ENCODE measurements at places on chromosomes 4 and X.
A peak's percentile ranks its signal among the peaks of the same experiment; 100 is the strongest.

- no peak for DNase-seq
Observed at GRCh38 chr4:141853091-141853764, 216.8 kb downstream of the IL15 start.

GRCh38 chr4:88949605-88950004 lies 107.4 kb downstream of the FAM13A start:
- no peak for DNase-seq

- no peak for DNase-seq
Observed at GRCh38 chrX:134600714-134601113, 57.6 kb downstream of the PLAC1 start.

GRCh38 chrX:19554786-19555185 lies 39.5 kb upstream of the MAP3K15 start:
- DNase-seq, result peak; percentile 54

DNA sequence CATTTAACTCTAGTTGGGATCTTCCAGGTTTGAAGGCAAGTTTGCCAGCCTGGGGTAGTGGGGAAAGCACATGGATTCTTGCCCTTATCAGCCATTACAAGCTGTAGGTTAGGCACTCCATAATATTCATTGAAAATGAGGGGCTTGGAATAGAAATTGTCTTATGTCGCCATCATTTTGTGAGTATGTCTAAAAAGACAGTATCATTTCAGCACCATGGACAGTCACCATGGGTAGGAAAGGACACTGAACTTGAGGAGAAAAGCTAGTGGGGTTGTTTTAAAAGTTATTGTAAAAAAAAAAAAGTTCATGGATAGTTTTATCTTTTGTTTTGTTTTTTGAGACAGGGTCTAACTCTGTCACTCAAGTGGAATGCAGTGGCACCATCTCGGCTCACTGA lies 356.1 kb downstream of the HNRNPD start:
- DNase-seq, result no peak

- no peak for DNase-seq
Observed at GRCh38 chrX:137427426-137427778, 138.5 kb upstream of the ZIC3 start.

GRCh38 chr4:74660866-74661265 lies 133.5 kb downstream of the BTC start:
- no peak for DNase-seq

DNA sequence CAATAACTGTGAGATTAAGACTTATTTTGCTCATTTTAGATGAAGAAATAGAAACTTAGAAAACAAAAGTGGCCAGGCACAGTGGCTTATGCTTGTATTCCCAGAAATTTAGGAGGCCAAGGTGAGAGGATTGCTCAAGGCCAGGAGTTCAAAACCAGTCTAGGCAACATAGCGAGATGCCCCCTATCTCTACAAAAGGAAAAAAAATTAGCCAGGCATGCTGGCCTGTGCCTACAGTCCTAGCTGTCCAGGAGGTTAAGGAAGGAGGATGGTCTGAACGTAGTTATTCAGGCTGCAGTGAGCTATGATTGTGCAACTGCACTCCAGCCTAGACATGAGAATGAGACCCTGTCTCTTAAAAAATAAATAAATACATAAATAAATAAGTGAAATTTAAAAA lies 28.0 kb downstream of the APELA start:
- no peak for DNase-seq

- DNase-seq, result no peak
Observed at GRCh38 chr4:8185930-8186329, 13.2 kb upstream of the SH3TC1 start.

DNA sequence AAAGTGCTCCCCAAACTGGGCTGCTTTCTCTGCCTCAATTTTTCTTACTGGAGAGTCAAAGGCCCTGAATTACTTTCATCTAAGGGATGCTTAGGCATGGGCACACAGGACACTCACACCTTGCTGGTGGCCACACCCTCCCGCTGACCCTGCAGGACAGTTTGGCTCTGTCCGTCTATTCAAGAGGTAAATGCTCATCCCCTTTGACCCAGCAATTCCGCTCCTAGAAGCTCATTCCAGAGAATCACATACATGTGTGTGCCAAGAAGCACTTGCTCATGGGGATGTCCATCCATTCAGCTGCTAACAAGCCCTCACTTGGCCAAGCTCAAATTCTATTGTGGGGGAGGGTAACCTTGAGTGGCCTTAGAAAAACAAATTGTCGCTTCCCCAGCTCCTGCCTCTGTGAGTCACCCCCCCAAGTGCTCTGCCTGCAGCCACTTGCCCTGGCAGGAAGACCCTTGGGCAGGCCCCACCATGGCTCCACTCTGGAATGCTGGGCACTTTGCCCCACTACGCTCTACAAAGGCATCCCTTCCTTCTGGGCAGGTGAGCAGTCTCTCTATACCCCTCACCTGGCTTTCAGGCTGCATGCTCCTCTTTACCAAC lies 54.5 kb downstream of the HTRA3 start:
- no peak for DNase-seq

- DNase-seq, result no peak
Observed at GRCh38 chrX:125769628-125770027, 396.5 kb downstream of the DCAF12L2 start.

DNA sequence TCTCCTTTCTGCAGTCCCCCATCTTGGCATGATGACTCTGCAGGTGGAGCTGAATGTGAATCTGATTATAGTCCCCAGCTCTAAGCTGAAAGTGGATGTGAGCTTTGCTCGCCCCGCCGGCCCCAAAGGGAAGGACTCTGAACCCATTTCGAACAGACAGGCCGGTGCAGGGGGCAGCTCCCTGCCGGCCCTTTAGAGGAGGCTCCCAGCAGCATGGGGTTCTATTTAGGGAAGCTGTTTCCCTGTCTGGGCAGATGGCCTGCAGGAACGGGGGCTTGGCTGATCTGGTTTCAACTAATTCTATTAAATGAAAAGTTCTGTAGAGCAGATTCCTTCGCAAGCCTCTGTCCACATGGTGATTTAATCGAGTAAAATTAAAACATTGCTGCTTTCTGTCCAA lies 104.8 kb upstream of the MSX1 start:
- no peak for DNase-seq

DNA sequence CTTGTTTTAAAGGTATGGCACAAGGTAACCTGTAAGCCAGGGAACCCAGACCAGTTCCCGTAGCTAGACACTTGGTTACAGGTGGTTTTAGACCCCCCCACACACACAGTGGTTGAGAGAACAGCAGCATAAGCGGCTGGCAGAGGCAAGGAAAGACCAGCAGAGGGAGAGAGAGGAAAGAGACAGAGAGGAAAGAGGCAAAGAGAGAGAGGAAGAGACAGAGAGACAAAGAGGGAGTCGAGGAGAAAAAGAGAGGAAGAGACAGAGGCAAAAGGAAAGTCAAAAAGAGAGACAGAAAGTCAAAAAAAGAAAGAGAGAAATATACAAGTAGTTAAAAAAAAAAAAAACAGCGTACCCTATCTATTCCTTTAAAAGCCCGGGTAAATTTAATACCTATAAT lies 19.5 kb upstream of the PCSK1N start:
- no peak for DNase-seq

- no peak for DNase-seq
Observed at GRCh38 chr4:164501074-164501473, 252.9 kb upstream of the SMIM31 start.

- DNase-seq, result no peak
Observed at GRCh38 chr4:70627620-70628019, 924 bp upstream of the ENAM start.

DNA sequence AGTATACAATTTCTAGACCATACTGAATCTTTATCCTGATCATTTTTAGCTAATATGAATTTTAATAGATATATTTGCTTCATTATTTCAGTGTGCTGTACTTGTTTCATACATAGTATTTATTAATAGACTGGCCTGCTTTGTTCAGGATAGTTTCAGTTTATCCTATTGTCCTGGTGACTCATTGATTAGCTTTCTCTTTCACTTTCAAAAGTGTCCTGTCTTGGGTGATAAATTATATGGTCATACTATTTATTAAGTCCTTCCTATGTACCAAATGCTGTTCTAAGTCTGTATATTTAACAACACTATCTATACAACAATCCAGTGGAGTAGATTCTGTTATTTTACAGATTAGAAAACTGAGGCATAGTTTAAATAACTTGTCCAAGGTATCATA lies 153.8 kb upstream of the RAPGEF2 start:
- DNase-seq, result no peak

DNA sequence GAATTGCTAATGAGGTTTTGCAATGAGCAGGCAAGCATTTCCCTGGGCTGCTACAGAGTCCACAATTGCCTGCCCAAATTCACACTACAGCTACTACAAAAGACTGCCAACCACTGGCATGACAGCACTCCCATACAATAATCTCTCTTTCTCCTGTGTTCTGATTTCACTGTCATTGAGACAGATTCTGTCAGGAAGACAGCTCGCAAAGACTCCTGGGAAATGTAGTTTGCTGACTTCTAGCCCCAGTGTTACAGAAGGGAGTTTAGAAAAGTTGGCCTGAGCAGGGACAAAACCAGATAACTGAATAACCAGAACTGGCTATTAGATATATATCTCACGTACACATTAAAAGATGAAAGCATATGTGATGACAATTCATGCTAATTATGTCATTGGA lies 1231.3 kb upstream of the PRKX start:
- no peak for DNase-seq

DNA sequence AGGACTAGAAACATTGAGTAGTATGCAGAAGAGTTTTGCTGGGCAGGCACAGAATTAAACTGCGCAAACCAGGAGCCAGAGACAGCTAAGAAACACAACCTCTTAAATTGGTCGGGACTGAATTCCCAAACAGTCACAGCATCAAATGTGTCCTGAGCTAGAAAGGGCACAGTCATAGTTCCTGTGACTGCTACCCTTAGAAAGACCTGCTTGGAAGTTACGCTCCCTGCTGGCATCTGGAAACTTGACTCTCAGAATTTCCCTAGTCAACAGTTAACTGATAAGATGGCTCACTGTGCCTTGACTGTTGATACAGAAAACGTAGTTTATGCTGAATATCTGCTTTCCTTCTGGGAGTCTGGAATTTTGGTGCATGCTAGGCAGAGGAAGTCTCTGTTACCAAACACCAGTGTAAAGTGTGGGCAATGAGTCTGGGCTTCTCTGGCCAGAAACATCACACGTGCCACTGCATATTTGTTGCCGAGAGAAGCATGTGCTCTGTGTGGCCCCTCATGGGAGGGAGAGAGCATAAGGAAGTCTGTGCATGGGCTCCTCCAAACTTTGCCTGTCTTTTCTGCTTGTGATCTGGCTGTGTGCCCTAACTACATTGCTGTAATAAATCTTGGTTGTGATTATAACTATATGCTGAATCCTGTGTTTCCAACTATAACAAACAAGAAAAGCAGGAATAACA lies 11.6 kb upstream of the EOLA2 start:
- DNase-seq, result no peak

GRCh38 chr4:16224264-16225166 lies 1.8 kb downstream of the TAPT1 start:
- no peak for DNase-seq

- DNase-seq, result no peak
Observed at GRCh38 chrX:19555683-19556082, 40.4 kb upstream of the MAP3K15 start.

GRCh38 chr4:145623831-145624230 lies 4.6 kb downstream of the MMAA start:
- no peak for DNase-seq

- DNase-seq, result no peak
Observed at GRCh38 chrX:151982222-151982621, 7.7 kb upstream of the GABRE start.

DNA sequence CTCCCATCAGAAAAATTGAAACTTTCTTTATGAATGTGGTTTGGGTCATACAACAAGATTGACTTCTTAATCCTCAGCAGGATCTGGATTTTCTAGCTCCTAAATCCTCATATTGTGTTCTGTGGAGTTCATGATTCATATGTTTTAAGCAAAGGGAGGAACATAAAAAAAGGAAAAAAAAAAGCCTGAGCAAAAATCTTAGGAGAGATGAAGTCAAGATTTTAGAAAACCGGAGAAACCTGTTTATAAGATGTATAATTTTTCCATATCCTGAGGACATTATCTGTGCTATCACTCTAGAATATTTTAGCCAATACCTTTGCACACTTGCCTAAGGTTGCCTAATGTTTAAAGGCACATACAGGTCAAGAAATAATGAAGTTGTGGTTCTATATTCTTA lies 7.0 kb upstream of the EREG start:
- no peak for DNase-seq

- DNase-seq, result peak; percentile 22
Observed at GRCh38 chrX:153598541-153599191, at the start of gene CCNQ. Gene CCNQ, minus strand, starts transcription at chrX:153599139. Its CDS starts 66 bp downstream, at chrX:153599073.

- DNase-seq, result no peak
Observed at GRCh38 chr4:112706840-112707207, 69.9 kb downstream of the LARP7 start.

GRCh38 chrX:42714981-42715700 lies 62.8 kb downstream of the PPP1R2C start:
- DNase-seq, result peak; percentile 40

GRCh38 chr4:170122252-170122651 lies 32.5 kb upstream of the AADAT start:
- no peak for DNase-seq

DNA sequence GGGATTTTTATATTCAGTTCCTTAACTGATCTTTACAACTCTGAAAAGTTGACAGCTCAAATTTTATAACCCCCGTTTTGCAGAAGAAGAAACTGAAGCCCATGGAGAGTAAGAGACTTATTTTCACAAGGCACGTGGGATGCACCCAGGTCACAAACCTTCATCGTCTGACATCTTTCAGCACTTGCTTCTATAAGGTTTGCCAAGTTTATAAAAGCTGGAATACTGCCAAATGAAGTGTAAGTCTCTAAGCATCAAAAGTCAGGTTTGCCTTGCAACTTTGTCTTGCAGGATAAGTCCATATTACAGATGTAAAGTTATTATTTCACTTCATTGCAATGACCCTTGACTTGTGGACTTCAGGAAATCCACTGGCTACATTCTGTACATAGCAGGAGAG lies 6.3 kb upstream of the KCNIP4 start:
- DNase-seq, result no peak

DNA sequence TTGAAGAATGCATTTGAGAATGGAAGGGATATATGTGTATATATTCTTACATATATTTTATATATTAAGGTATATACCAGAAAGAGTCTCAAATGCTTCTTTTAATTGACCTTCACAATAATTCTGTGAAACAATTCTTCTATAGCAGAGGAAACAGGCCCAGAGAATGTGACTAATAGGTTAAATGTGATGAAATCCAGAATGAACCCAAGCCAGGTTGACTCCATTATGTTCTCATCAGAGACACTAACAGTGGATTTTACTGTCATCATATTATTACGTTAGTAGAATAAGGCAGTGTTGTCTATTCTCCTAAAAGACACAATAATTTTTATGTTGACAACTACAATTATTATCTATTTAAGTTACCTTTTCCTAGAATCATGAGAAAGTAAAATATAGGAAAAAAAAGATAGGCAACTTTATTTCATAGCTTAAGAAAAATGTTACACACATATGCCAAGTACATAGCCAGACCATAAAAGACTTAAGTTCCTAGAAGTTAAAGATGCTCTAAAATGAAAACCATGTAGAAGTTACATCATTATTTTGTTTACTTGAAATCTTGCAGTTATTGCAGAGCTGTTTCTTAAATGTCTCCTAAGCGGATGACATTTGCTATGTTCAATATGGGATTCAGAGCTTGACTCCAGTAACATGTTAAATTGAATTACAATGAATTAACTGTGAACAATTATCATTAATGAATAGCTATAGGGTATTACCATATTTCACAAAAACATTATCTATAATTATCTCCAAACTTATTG lies 56.2 kb upstream of the ANKRD50 start:
- DNase-seq, result no peak

- no peak for DNase-seq
Observed at GRCh38 chrX:111444881-111445280, 32.9 kb upstream of the DCX start.

GRCh38 chr4:160864253-160864652 lies 1299.5 kb downstream of the FSTL5 start:
- no peak for DNase-seq

GRCh38 chrX:51813886-51814460 lies 70.7 kb downstream of the GSPT2 start:
- no peak for DNase-seq

Measured in activated CD4-positive, alpha-beta T cell treated with anti-CD3 and anti-CD28 coated beads, Interleukin-2, amount 50 U/mL, for 48 hours (primary cell).